ENCODE measurements at places on chromosomes 2 and 18. TPM values are rescaled to one million over a fixed set of nuclear protein-coding genes. Genes with fewer than 3 reads are reported as not detected.

GRCh38 chr2:60071490-60071831 is 482.0 kb downstream of the BCL11A start:
- no peak for DNase-seq

DNA sequence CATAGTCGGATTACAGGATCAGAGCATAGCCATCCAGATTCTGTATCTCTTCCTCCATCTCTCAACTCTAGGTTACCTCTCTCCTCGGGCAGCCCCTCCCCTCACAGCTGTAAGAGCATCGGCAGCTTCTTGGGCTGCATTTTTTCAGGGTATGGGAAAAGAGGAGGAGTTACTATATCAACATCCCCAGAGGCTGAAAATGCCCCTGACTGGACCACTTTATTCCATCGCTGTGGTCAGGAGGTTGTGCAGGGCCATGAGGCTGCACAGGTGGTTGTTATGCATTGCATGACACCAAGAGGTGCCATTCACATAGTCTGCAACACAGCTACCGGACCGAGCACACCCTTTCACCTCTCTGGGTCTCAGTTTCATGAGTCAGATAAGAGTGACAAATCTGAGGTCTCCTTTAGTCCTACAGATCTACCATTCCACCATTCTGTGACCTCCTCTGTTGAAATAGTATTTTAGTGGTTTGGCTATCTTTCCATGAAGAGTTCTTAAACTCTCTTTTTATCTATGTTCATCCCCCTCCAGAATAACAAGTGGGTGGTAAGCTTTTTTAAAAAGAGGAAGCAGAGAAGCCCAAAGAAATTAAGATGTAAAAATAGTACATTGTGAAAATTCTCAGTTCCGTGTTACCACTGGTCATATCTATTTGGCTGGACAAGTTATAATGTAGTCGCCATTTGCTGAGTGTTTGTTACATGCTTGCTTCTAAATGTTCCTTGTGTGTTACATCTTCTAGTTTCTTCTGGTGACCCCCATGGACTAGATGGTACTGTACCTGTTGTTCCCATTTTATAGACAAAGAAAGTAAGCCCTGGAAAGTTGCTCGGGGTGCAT is 56.6 kb upstream of the SLC1A4 start:
- DNase-seq, result no peak

DNA sequence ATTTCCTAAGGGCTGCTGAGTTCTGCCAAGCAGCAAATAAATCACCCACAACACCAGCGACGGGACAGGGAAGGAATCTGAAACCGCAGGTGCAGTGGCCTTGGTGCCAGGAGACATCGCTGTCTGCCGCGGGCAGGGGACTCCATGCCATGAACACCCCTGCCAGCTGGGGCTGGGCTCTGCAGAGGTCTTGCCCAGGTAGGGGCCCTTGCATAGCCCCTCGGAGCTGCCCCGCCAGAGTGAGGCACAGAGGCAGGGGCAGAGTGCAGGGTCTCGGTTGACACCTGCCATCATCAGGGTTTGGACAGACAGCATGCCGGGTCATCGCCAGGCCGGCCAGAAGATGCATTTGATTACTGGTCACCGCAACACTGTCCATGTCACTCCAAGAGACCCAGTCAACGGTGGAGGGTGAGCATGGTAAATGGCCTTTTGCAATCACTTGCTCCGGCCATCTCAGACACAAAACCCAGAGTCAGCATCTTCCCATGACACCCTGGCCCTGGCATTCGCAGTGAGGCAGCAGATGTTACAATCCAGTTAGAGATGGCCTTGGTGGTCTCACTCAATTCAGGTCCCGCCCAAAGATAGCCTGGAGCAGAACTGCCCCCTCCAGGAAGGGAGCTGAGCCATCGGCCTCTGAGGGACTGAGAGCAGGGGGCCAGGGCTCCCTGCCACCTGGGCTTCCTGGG is 255.4 kb downstream of the NDUFA10 start:
- DNase-seq, result no peak

DNA sequence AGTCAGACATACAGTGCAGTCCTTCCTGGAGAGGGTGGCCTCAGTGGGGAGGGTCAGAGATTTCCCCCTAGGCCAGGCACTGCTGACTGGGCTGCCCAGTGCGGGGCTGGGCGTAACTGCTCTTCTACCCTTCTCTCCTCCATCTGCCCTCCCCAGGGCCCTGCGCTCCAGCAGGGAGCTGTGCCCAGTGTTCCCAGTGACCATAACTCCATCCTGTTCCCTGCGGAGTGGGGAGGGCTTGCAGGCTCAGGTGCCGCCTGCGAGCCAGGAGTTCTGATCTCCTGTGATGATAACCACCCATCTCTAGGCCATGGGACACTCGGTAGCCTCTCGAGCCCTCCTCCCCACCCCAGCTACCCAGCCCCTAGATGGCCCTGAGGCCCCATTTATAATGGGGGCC is 107.6 kb downstream of the SMAD7 start:
- DNase-seq, result no peak

- DNase-seq, result no peak
These were observed 17.3 kb upstream of the KCNF1 start for GRCh38 chr2:10894264-10894935.

DNA sequence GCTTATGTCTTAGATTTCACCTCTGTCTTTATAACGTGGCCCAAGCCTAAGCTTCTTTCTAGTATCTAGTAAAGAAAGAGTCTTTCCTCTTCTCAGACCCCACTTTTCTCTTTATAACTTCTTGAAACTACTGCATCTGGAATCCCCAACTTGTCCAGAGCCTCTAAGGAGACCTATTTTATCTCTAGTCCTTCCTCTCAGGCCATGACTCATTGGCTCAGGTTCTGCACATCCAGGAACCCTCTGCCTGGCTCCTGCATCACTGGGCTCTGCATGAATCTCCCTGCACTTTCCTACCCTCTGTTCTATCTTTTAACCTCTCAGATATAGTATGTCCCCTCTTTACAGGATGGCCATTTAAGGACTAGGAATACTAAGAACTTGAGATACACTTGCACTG is 124.7 kb downstream of the DNAH6 start:
- peak; percentile 19 for DNase-seq

GRCh38 chr2:184444623-184445223 is 153.6 kb upstream of the ZNF804A start:
- no peak for DNase-seq

The SNRNP27 gene
- 61.7 TPM for total RNA-seq

The OSBPL1A gene
- 16.6 TPM for total RNA-seq

- no peak for DNase-seq
These were observed 4.0 kb downstream of the ARPC2 start for GRCh38 chr2:218221000-218221399.

DNA sequence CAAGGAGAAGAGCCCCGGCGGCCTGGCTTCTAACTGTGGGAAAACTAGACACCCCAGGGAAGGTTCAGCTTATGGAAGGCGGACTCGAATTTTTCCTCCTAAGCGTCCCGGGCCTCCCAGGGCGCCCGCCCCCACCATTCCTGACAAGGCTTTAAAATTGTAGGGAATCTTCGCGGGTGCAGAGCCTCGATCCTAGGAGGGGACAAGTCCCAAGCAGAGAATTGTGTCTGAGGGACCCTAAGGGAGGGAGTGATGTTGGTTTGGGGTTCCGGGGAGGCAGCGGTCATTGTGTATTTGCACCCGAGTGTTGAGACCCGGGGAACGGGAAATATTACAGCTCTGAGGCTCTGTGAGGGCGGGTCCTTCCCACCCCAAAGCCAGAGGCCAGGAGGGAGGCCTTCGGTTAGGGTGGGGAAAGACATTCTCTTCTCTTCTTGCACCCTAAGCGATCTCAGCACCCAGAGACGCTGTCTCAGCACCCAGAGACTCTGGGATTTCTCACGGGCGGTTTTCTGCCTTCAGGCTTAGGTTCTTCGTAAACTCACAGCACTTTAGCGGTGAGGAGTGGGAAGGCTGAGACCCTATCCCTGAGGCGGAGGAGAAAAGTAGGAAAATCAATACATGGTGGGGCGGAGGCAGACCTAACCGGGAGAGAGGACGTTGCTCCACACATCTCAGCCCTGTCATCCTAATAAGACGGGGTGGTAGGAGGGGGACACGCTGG is 7.6 kb downstream of the OSR1 start:
- no peak for DNase-seq

The FOXI3 gene
- not detected for total RNA-seq

The PRSS56 gene
- total RNA-seq, result not detected

DNA sequence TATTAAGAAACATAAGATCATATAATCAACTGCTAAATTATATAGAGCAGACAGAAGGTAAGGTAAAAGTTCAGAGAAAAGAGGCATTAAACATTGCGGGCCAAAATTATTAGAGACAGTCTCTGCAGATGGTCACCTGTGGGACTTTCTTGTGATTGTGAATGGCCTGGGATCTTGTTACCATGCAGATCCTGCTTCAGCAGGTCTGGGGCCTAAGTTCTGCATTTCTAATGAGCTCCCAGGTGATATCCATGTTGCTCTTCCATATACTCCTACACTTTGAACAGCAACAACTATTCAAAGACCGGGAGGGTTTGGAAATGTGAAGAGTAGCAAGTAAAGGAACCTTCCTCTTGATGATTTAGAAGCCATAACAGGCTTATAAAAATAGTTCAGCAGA is 8.5 kb upstream of the ETAA1 start:
- no peak for DNase-seq

- DNase-seq, result peak; percentile 73
These were observed 216.5 kb downstream of the CDCA7 start for GRCh38 chr2:173571021-173571821.

- DNase-seq, result no peak
These were observed 83.6 kb downstream of the FARSB start for GRCh38 chr2:222572264-222572721.

GRCh38 chr2:241195506-241196130 is 7.1 kb downstream of the ANO7 start:
- no peak for DNase-seq

DNA sequence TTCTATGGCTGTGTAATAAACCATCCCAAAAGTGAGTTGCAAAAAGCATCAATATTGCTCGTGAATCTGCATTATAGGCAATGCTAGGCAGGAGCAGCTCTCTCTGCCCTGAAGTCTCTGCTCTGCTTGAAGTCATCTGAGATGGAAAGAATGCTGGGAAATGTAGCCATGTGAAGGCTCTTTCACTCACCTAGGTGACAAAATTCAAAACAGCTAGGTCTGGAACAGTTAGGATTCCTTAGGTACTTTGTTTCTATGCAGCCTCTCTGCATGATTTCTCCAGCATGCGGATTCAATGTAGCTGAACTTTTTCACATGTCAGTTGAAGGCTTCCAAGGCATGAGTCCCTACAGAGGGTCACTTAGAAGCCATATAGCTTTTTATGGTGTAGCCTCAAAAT is 1383.7 kb downstream of the LRP1B start:
- no peak for DNase-seq

The LRP2 gene
- total RNA-seq, result 0.10 TPM

The TCF23 gene
- not detected for total RNA-seq

- no peak for DNase-seq
These were observed 144.3 kb downstream of the TFCP2L1 start for GRCh38 chr2:121140734-121141133.

GRCh38 chr18:24584813-24585212 is 124.4 kb downstream of the HRH4 start:
- no peak for DNase-seq

The L3MBTL4 gene
- 0.43 TPM for total RNA-seq

- DNase-seq, result no peak
These were observed 38.6 kb downstream of the MGAT5 start for GRCh38 chr2:134292514-134292913.

GRCh38 chr18:78721981-78722380 is 257.6 kb upstream of the SALL3 start:
- no peak for DNase-seq

DNA sequence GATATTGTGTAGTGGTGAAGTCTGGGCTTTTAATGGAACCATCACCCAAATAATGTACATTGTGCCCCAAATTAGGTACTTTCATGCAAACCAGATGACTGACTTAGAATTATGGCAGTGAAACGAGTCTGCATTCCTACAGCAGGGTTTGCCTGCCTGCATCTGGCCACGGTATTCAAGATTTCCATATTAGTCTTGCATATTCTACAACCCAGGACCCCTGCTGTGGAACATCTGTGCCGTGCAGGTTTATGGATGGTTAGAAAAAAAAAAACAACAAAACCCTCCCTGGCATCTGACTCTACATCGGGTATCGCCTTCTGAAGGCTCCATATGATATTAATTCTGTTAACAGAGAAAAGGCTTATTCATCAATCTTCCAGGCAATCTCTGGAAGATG is 394.8 kb downstream of the DCDC2C start:
- DNase-seq, result no peak

The BMP10 gene
- total RNA-seq, result not detected

The FBXO48 gene
- total RNA-seq, result 0.73 TPM

DNA sequence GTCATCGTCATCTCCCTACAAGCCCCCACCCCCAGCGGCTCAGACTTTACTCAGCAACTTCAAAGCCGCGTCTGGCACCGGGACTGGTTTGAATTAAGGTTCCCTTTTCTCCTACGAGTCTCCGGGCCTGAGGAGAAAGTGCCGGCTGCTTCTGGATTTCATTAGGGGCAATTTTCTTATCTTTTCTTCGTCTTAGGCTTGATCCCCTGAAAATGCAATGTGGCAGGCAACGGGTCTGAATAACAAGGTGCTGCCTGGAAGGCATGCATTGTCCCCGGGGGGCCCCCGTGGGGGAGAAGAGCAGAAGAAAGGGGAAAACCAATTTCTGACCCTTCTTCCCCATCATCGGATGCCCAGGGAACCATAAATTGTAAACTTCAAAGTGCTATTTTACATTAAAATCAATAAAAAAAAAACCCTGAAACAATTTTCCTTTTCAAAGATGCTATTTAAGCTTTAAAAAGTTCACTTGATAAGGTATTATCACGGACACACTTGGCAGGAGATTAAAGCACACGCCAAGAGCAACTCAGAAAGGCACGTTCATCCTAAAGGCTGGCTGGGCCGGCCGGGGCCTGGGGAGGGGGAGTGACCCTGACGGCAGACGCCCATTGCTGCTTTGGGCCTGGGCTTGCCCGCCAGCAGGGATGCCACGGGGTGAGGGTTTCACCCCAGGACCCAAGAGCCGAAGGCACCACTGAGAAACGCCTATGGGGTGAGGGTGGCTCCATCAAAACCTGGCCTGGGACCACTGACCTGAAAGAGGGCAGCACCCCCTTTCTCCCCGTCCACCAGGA is 230.4 kb downstream of the TWIST2 start:
- no peak for DNase-seq

DNA sequence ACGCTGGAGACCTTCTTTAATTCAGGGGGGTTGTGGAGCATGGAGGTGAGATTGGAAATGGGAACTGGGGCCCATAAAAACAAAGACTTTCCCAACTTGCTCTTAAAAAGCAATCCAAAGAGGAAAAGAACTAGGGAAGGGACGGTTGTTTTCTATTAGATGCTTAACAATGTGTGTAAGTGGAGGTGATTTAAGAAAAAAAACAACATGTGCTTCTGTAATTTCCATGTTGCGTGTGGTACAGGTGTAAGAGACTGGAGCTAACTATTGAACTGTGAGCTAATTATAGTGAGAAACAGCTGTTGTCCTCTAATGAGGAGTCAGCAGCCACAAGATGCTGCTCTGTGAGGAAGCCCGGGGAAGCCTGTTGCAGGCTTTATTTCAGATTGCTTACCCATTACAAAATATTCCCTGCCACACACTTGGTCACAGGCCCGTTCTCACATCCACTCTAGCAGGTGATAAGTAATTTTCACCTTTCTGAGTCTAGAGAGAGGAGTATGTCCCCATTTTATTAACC is 280.6 kb upstream of the PARD3B start:
- no peak for DNase-seq

The LRRTM1 gene
- not detected for total RNA-seq

The IL36RN gene
- total RNA-seq, result not detected
